ENCODE measurements at places on chromosomes 5 and 9.

DNA sequence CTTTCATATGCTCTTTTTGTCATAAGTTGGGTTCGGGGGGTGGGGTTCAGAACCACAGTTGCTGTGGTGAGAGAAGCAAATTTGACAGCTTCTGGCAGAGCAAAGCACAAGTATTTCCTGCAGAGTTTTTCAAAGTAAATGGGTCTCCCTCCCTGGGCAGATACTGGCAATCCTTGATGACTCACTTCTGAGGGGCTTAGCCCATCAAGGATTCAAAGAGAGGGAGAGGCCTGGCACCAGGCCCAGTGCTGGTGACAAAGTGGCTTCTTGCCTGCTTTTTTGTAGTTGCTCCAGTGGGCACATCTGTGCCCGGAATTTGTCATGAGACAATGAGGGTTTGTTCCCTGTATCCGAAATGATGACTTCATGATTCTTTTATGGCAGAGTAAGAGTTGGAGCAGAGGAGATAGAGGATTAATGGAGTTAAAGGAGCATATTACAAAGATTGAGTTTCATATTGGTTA, 46.6 kb upstream of the TNC start:
- no peak for DNase-seq

DNA sequence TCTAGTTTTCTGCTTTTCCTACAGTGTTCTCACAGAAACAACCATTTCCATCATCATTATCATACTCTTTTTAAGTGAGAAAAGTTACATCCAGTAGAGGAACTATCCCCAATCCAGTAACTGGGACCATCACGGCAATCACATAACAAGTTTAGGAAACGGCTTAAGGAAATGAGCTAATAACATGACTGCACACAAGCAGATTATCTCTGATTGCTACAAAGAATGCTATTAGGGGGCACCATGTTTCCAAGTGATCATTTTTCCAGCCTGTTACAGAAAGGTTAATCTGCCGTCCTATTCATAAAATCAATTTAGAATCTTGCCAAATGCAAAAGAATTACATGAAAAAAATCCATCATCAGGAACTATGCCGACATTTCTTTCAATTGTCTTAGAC, 94.6 kb downstream of the EFNA5 start:
- no peak for DNase-seq

DNA sequence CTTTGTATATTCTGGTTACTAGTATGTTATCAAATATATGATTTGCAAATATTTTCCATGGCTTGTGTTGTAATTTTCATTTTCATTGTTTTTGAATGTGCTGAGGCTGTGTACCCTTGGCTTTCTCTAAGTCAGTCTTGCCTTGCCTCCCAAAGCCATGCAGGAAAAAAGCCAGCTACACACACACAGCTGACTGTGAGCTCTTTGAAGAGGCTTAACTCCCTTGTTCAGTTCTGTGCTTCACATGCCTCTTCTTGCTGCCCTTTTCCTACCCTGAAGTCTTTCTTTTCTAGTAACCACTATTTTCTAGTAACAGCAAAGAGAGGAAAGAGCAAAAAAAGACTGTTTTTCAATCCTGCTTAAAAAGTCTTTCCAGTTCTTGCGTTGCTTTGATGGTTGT, 53.9 kb downstream of the KCNN2 start:
- DNase-seq, result no peak

DNA sequence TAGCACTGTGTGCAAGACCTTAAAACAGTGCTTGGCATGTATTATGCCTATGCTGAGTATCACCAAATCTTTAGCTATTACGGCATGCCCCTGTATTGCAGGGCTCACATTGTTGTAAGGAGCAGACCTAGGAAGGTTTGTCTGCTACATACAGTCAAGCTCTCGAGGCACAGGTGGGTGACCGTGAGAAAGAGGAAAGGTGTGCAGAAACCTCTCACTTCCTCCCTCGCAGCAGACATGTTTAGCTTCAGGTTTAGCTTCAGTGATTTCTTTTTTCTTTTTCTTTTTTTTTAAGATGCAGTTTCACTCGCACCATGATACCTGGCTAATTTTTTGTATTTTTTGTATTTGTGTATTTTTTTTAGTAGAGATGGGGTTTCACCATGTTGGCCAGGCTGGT, 275.8 kb upstream of the RIOK2 start:
- no peak for DNase-seq

- DNase-seq, result no peak
Measured at GRCh38 chr5:153565822-153566221, 75.4 kb downstream of the GRIA1 start.

DNA sequence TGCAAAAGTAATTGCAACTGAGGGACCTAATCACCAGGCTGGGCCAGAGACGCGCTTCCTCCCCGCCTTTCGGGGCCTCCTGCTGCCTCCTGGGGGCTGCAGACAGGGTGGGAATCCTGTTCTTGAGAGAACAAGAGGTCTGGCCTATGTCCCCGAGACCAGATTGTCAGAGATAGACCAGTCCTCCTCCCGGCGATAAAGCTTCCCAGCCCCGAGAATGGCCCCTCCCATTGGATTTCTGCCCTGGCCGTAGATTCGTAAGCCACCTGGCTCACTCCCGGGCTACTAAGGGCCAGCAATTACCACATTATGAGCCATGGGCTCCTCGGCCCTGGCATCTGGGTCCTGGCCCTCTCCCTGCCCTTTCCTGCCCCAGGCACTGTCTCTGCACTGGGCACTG, 70.4 kb downstream of the HRH2 start:
- DNase-seq, result no peak

GRCh38 chr5:111722140-111722539, 34.9 kb downstream of the NREP start:
- no peak for DNase-seq

GRCh38 chr9:72599874-72600534, 78.6 kb downstream of the TMC1 start:
- no peak for DNase-seq

DNA sequence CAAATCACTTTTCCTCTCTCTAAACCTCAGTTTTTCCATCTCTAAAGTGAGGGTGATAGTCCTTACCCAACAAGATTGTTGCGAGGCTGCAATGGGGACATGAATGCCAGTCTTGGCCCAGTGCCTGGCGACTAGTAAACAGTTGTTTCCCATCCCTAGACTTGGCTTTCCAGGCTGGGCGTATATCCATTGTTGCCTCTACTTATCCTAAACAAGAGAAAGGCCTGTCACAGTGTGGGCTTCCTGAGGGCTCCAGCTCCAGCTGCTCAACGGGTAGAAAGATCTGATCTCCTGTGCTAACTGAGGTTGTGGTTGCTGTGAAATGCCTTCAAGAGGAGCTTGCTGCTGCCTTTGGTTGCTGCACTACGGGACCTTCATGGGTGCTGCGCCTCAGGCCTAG, 142.0 kb downstream of the NSG2 start:
- DNase-seq, result no peak

GRCh38 chr9:112115109-112115508, 60.0 kb downstream of the SUSD1 start:
- no peak for DNase-seq

- DNase-seq, result no peak
Measured at GRCh38 chr5:128949847-128950546, 15.3 kb upstream of the SLC27A6 start.

- no peak for DNase-seq
Measured at GRCh38 chr9:95419444-95419843, 97.3 kb downstream of the PTCH1 start.

DNA sequence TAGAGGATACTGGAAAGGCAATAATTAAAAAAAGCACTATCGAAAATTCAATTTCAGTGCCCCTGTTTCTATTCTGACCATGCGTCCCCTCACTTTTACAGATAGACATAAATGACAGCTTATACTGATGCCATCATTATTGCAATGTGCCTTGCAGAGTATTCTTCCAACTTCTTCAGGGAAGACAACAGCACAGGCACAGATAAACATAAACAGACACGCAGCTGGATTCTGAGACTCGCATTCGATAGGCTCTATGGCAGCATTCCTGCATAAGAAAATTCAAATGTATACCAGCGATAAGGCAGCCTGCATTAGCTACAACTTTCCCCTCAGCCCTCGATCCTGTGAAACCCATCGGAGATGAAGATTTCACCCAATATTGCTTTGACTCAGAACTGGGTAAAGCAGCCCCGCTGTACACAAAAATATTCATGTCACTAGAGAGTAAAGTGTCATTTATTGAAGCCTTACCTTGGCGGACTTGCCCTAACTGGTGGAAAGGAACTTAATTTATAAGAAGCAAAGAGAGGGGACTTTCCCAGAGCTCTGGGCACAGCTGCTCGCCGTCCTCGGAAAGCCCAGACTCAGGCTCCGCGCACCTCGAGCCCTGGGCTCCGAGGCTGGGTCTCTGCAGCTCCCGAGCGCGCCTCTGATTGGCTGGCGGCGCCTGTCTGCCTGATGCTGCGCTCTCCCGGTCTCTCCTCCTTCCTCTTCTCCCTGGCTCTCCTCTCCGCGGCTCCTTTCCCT, at the start of gene CDH18:
CDH18 (minus strand) TSS at position 589 of the 750 bp plus-strand sequence. CDS start 149,214 bp downstream, outside the sequence.
- peak; percentile 22 for DNase-seq

DNA sequence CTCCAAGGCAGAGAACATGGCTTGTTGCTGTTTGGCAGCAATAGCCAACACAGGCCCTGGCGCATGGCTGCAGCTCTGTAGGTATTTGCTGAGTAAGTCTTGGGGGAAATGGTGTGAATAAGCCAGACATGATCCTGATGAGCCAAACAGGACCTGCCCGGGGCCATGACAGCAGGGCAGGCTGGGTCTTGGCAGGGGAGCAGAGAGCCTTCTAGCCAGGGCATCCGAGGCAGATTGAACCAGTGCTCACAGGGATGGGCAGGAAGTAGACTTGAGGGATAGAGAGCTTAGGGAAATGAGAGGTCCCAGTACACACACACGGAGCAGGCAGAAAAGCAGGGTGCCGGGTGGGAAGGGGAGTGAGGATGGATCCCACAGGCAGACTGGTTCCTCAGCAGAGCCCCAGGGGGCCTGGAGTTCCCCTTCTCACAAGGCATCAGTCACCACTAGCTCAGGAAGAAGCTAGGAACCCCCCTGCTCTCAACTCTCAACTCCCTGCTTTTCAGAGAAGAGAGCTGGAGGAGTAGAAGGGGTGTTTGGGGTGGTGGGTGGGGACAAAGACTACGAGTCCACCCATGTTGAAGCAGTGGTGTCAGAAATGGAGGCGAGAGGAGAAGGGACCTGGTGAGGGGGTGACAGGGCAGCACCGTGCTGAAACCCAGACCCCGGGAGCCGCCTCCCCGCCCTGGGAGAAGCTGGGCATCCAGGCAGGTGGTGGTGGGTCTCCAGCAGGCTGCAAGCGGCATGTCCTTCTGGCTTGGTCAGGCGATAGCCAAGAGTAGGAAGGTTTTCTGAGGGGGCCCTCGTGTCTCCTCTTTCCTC, 111.1 kb downstream of the RGS3 start:
- DNase-seq, result peak; percentile 11

- peak; percentile 65 for DNase-seq
Measured at GRCh38 chr9:86946201-86947145, 833 bp downstream of the GAS1 start.

DNA sequence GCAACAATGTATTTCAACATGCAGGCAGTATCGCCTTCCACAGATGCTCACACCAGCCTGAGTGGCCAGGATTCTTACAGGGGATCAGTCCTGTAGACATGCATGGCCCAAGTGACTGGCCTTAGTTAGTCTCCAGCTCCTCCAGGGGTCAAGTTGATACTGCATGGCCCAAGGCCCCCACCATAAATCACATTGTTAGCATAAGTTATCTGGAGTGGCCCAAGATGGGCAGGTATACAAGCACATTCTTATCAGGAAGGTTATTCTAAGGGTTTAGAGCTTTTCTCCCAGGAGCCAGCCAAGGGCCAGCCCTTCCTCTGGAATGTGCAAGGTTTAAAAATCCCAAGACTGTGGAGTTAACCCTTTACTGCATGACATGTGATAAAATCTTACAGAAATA, 230.9 kb upstream of the NFIL3 start:
- DNase-seq, result no peak

GRCh38 chr9:127185931-127186781, 63.7 kb upstream of the ANGPTL2 start:
- DNase-seq, result peak; percentile 88

DNA sequence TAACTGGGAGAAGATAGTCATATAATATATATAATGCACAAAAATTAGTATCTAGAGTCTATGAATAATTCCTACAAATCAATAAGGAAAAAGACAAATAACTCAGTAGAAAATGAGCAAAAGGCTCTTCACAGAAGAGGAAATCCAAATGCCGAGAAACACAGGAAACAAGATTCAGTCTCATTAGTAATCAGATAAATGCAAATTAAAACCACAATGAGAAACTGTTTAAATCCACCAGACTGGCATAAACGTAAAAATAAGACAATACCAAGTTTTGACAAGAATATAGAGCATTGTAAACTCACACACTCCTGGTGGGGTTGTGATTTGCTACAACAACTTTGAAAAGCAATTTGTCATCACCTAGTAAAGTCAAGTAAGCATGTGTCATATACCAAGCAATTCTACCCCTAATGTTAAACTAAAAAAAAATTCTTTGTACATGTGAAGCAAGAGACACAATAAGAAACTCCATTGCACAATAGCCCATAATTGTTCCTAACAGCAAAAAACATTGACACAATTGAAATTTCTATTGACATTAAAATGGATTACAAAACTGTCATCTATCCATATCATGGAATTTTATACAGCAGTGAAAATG, 21.0 kb upstream of the UBLCP1 start:
- no peak for DNase-seq

- DNase-seq, result no peak
Measured at GRCh38 chr9:111516061-111516465, 8.9 kb upstream of the ZNF483 start.

- peak; percentile 65 for DNase-seq
Measured at GRCh38 chr5:169652057-169652456, 15.0 kb downstream of the DOCK2 start.

DNA sequence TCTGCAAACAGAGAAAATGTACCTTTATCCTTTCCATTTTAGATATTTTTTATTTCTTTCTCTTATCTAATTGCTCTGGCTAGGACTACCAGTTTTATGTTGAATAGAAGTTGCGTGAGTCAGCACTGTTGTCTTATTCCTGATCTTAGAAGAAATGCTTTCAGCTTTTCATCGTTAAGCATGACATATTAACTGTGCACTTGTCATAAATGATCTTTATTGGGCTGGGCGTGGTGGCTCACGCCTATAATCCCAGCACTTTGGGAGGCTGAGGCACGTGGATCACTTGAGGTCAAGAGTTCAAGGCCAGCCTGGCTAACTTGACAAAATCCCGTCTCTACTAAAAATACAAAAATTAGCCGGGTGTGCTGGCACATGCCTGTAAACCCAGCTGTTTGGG, 8.2 kb upstream of the ECM2 start:
- no peak for DNase-seq

- DNase-seq, result no peak
Measured at GRCh38 chr5:171335616-171336015, 26.6 kb downstream of the TLX3 start.

GRCh38 chr9:30329431-30329830, 2055.0 kb upstream of the ACO1 start:
- DNase-seq, result no peak

DNA sequence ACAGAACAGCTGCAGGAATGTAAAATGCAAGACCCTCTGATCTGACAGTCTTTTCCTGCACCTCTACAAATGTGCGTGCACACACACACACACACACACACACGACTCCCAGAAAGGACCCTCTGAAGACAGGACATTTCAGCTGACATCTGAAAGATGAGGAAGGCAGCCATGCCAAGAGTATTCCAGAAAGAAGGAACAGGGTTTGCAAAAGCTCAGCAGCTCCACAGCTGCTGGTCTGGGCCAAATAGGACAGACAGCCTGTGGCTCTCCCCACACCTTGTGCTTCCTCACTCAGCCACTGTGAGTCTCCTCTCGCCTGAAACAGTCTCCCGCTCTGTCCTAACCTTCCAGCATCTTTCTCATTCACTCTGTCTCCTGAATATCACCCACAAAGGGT, 189.0 kb downstream of the PALM2AKAP2 start:
- DNase-seq, result no peak

- DNase-seq, result no peak
Measured at GRCh38 chr9:81293651-81294050, 395.7 kb downstream of the TLE1 start.

Measured in left ventricle myocardium inferior (tissue), 1 donor.